ENCODE measurements at places on chromosomes 12 and 14. TPM values are rescaled to one million over a fixed set of nuclear protein-coding genes. Genes with fewer than 3 reads are reported as not detected.

- H3K27me3 ChIP-seq = no peaks in the 10 kb centered on the region
- H3K4me3 ChIP-seq = no peak overlapping the region
- H3K27ac ChIP-seq = no peak overlapping the region
Observed at GRCh38 chr14:101078892-101079221, 175.3 kb upstream of the RTL1 start.

PLEKHD1 gene
- total RNA-seq = 1.1 TPM

GRCh38 chr12:93756288-93756687 is 79.1 kb downstream of the CRADD start:
- no peak for DNase-seq
- H3K36me3 ChIP-seq = no peaks in the 10 kb centered on the region
- H3K4me3 ChIP-seq = no peak overlapping the region
- no peak overlapping the region for H3K27ac ChIP-seq
- no peaks in the 10 kb centered on the region for H3K27me3 ChIP-seq
- peaks cover 4% of the 10 kb centered on the region for H3K4me1 ChIP-seq

- no peak overlapping the region for H3K4me3 ChIP-seq
- H3K27ac ChIP-seq = no peak overlapping the region
- H3K4me1 ChIP-seq = no peaks in the 10 kb centered on the region
- no peaks in the 10 kb centered on the region for H3K27me3 ChIP-seq
Observed at GRCh38 chr14:70622111-70622712, 19.5 kb upstream of the TTC9 start.

PIWIL1 gene
- 71.7 TPM for total RNA-seq

DNA sequence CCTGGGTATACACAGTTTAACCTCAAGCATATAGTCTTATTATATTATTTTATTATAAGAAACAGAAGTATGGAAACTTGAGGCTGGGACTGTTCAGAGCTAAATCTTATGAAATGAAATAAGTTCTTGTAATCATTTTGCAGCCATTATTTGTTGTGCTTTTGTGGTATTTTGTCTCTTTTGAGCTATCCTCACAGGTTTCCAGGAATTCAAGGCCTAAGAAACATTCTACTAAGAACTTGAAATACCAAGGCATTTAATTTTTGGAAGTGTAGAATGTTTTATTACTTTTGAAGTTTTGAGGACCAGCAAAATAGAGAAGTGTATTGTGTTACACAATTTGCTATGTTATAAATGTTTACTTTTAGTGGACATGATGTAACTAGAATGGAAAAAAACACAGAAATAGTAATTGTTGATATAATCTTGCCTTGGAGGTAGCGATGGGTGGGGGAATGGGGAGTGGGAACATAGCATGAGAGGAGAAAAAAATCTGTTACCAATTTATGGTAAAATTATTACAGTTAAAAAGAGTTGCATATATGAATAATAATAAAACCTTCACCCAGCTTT is 81.7 kb downstream of the CRADD start:
- H3K4me1 ChIP-seq = peaks cover 4% of the 10 kb centered on the region
- H3K4me3 ChIP-seq = no peak overlapping the region
- no peaks in the 10 kb centered on the region for H3K27me3 ChIP-seq
- no peaks in the 10 kb centered on the region for H3K36me3 ChIP-seq

- no peaks in the 10 kb centered on the region for H3K27me3 ChIP-seq
- no peaks in the 10 kb centered on the region for H3K4me1 ChIP-seq
- no peaks in the 10 kb centered on the region for H3K36me3 ChIP-seq
Observed at GRCh38 chr14:104633276-104634137, 28.9 kb upstream of the TMEM179 start.

PIK3C2G gene
- total RNA-seq = 1.1 TPM

All from testis (tissue), 5 donors.